IMR-90 (cell line): ENCODE measurements at places on chromosomes 12 and 14. TPM values are rescaled to one million over a fixed set of nuclear protein-coding genes. Genes with fewer than 3 reads are reported as not detected.
A peak's percentile ranks its signal among the peaks of the same experiment; 100 is the strongest.

Gene ADCY6
- total RNA-seq, result 18.1 and 18.5 TPM in 2 replicates

Gene TBC1D30
- total RNA-seq, result 0.18 and 0.28 TPM in 2 replicates

Gene INSM2
- total RNA-seq, result not detected in 2 replicates

GRCh38 chr14:85415015-85415712 is 114.8 kb upstream of the FLRT2 start:
- DNase-seq, result peak; percentile 93

- DNase-seq, result peak; percentile 44
Measured at GRCh38 chr12:103771466-103771865, 69.6 kb downstream of the NT5DC3 start.

DNA sequence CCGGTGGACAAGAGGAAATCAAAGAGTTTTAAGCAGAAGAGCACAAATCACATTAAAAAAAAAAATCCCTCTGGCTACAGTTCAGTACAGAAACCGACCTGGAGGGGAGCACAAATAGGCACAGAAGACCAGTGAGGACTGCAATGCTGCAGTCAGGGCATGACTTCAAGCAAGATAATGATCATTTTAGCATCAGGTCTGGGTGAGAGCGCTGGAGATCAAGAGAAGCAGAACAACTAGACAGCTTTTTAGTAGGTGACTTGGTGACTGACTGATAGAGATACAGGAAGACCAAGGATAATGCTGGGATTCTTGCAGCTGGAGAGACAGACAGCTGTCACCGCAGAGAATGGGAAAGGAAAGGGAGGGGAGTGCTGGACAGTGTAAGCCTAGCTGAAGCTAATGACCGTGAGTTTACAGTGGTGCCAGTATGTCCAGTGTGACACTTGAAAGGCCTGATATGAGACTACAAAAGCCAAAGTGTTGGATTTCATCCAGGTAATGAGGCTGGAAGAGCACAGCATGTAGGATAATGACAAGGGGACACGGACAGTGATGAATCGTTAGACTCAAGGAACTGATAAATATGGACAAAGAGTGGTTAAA is 5.6 kb downstream of the NFYB start:
- DNase-seq, result no peak

- DNase-seq, result no peak
Measured at GRCh38 chr12:27107986-27108385, 25.6 kb upstream of the C12orf71 start.

- DNase-seq, result no peak
Measured at GRCh38 chr14:35287431-35288013, 4.7 kb upstream of the PSMA6 start.

DNA sequence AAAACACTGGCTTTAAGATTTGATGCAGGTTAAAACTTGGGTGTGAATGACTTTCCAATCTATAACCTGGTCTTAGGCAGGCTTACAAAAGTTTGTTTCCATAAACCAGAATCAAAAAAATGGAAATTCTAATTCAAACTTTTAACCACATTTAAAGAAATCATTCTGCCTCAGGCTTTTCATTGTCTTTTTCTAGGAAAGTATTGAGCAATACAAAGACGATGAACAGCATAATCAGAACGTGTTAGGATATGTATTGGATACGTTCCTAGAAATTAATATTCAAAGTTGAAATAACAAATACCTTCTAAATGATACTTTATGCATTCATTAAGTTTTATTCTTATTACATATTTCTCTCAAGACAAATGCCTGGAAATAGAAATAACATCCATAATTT is 172.9 kb downstream of the CEP128 start:
- DNase-seq, result no peak

- no peak for DNase-seq
Measured at GRCh38 chr12:48185181-48185919, 1.9 kb downstream of the CCDC184 start.

- no peak for DNase-seq
Measured at GRCh38 chr12:128810182-128811127, 13.3 kb downstream of the SLC15A4 start.

DNA sequence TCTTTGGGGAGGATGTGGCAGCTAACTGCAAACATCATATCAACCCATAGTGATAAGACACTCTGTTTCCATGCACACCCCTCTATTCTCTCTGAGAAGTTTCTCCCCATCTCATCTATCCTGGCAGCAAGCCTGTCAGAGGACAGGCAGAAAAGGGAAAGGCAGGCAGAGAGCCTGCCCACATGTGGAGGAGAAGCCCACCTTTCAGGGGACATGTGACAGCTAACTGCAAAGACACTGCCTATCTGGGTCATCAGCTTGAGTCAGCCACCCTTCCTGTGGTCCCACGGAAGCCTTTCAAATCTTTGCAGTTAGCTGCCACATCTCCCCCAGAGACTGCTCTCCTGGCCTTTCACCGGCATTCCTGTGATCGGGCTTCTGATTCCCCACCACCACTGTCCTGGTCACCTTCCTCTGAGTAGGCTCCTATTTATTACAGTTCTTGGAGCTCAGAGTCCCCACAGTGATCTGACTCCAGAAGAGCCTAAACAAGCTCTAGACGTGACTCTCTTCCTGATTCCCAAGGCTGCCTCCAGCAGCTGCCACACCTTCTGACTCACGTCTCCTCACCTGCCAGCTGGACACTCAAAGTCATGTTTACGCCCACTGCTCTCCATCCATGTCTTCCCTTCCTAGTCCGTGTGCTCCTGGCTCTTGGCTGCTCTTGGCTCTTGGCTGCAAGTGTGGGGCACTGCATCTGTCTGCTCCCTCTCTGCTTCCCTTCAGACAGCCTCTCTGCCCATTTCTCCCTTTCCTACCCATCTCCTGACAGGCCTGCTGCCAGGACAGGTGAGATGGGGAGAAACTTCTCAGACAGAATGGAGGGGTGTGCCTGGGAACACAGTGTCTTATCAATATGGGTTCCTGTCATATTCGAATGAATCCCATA is 7.5 kb upstream of the KRT1 start:
- no peak for DNase-seq

DNA sequence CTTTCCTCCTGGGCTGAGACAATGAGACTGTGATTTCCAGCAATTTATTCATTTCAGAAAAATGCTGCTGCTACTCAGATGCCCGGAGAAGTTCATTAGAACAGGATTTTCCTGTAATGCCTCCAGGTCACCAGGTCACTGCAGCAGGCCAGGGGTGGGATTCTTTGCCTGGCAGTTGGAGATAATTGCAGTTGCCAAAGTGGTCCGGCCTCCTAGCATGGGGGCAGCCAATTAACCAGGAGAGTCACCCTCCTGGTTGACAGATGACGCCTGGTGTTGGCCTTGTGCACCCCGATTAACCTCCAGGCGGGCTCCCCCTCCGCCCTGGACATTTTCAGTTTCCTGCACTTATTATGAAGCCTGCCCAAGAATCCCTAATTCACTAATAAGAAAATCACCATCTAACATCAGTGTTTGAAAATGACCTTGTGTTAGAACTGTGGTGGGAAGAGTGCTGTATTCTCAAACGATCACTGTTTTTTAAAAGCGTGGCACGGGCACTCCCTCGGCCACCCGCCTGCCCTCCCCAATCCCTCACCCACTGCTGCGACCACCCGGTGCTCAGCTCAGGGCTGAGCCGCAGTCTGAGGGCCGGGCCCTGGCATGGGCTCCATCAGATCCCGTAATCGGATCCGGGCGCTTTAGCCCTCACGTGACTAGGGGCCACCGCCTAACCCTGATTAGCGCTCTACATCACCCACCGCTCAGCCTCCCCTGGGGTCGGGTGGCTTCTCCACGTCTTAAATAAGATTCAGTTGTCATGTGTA is 12.9 kb downstream of the RIMBP2 start:
- no peak for DNase-seq

- DNase-seq, result peak; percentile 54
Measured at GRCh38 chr14:21041676-21042433, at the start of gene RNASE7. RNASE7 (plus strand) TSS chr14:21042362; CDS start chr14:21042993, 631 bp downstream.

GRCh38 chr14:25521616-25522015 is 471.7 kb upstream of the STXBP6 start:
- DNase-seq, result no peak

GRCh38 chr12:121668750-121669520 is 519 bp downstream of the MORN3 start:
- DNase-seq, result peak; percentile 36

- no peak for DNase-seq
Measured at GRCh38 chr14:91012045-91012444, 48.4 kb downstream of the RPS6KA5 start.

GRCh38 chr14:77640756-77641533 is 24.5 kb upstream of the SPTLC2 start:
- peak; percentile 35 for DNase-seq

- DNase-seq, result no peak
Measured at GRCh38 chr12:78795934-78796445, 68.6 kb upstream of the SYT1 start.
